T-helper 1 cell (primary cell): ENCODE measurements at places on chromosomes 3 and 15.

GRCh38 chr3:183122257-183122932 is 23.1 kb upstream of the MCCC1 start:
- no peak for DNase-seq

DNA sequence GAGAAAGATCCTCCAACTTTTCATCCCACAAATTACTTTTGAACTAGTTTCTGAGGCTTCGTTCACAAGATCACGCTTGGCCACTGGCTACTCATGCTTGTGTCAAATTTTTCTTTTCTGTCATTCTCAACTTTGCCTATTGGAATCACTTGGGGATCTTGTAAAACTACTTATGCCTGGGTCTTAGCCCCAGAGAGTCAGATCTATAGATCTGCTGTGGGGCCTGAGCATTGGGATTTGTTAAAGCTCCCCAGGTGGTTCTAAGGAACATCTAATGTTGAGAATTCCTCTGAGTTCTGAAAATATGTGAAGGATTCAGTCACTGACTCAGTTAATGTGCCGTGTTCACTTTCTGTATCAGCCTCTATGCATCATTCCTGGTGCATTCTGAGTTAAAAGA is 71.7 kb upstream of the VGLL3 start:
- no peak for DNase-seq

- no peak for DNase-seq
Observed at GRCh38 chr3:194936659-194937058, 251.0 kb downstream of the FAM43A start.

DNA sequence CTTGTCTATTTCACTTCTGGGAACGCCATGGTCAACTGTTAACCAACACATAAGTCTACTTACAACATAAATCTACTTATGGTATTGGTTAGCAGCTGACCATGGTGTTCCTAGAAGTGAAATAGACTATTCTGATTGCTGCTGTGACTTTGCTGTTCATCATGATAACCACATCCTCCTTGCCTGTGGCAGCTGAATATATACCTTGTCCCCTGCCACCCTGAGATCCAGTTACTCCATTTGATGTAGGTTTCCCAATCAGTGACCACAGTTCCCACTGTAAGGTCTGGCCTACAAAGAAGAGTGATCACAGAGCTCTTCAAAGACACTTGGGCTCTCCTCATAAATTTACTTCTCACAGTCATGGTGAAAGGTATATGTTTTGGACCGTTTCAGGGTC is 66.8 kb upstream of the ALDH1A3 start:
- DNase-seq = no peak

GRCh38 chr15:85598219-85598618 is 196.5 kb downstream of the KLHL25 start:
- no peak for DNase-seq

- DNase-seq = peak; percentile 4
Observed at GRCh38 chr3:111047812-111048435, 23.7 kb upstream of the NECTIN3 start.

DNA sequence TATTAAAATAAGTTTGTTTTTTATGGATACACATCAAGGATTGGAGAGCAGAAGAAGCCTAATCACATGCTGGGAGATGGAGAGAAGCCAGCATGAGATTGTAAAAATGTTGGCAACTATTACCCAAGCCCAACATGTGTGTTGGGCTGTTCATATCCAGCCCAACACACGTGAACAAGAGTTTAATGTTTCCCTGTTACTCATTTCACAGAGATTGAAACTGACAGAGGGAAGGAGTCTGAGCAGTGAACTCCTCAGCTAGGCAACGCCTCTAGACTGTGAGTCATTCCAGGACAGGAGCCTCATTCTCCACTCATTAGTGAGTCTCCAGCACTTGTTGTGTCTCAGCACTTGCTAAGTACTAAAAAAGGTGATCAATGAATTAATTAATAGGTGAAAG is 43.2 kb upstream of the CMSS1 start:
- DNase-seq = no peak

DNA sequence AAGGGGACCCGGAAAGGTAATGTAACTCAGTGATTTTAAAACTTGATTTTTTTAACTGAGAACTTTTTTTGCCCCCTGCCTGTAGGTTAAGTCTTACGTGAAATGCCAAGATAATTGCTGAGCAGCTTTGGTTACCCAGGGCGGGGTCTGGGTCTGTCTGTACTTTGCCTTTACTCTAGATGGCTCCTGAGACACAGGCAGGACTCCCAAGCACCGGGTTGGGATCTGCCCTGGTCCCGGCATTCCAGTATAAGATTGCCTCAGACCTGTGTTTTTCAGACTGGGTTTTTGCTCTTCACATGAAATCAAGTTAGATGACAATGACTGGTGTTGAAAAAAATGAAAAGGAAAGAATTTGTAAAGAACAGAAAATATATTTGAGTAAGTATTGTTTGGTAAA is 40.3 kb downstream of the WDR76 start:
- no peak for DNase-seq

- DNase-seq = no peak
Observed at GRCh38 chr3:115704661-115705338, 81.5 kb downstream of the GAP43 start.

GRCh38 chr15:70188286-70188685 is 90.6 kb upstream of the TLE3 start:
- no peak for DNase-seq

GRCh38 chr3:177441813-177442646 is 244.7 kb upstream of the TBL1XR1 start:
- DNase-seq = no peak

GRCh38 chr3:15496341-15496664 is 25.2 kb downstream of the COLQ start:
- DNase-seq = no peak

DNA sequence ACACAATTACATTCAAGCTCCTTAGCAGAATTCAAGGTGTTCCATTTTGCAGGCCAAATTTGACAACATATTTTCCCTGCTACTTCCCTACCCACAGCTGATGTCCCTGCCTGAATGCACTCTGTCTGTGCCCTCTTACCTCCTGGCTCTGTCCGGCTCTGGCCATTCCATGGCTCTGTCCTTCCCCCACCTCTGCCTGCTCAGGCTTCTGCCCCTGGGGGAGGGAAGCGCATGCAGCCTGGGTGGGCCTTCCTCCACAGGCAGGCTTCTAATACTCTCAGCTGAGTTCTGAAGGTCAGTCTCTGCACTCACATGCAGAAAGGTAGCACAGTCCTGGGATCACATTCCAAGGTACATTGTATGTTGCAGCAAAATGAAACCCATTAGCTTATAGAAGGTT is 113.6 kb upstream of the CACNA2D3 start:
- DNase-seq = no peak

DNA sequence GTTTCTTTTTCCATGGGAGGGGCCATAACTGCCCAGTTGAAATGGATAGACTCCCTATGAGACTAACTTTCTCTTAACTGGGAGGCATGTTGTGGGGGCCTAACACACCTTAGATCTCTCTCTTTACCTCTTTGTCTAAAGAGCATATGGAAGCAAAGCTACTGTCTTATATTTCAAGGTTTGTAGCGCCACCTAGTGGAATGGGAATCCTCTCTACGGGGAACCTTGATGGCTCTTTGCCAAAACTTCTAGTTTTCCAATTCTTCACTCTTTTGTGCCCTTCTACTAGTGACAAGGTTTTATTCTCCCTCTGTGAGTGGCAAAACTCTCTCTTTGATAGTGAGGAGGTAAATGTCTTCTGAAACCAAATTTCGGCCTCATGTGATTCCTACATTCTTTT is 1030.4 kb upstream of the CADM2 start:
- no peak for DNase-seq

GRCh38 chr3:152718810-152719209 is 116.1 kb upstream of the P2RY1 start:
- no peak for DNase-seq

GRCh38 chr15:100338971-100339444 is 2.8 kb downstream of the ADAMTS17 start:
- DNase-seq = peak; percentile 61

DNA sequence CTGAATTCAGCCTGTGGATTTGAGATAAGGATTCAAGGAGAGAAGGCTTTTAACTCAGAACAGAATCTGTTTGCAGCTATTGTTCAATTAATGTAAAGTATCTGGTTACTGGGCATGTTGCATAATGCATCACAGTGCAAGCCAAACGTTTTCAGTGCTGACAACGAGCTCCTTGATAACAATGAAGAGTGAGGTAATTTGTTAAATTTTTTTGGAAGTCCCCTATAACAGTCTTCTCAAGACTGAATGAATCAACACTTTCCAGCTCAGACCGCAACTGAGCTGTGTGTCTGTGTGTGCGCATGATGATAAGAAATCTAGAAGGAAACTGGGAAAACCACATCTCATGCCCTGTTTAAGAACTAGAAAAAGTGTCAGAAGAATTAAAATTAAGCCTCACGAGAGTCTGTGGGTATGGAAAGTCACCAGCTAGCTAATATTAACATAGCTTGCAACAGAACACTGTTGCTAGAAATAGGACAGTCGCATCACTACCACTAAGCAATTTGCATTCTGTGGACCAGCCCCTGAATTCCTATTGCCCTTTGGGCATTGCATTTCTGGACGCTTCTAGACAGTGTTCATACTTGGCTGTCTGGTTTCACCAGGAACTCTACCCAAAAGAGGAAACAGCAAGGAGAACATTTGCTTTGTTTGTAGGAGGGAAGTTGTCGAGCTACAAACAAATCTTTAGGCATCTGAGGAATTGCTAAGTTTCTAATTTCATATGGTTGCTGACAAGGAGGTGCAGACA is 43.7 kb upstream of the ATP2C1 start:
- DNase-seq = no peak

GRCh38 chr3:38805765-38806386 is 10.1 kb downstream of the SCN10A start:
- no peak for DNase-seq

- no peak for DNase-seq
Observed at GRCh38 chr3:52917044-52917443, 19.7 kb upstream of the STIMATE start.

DNA sequence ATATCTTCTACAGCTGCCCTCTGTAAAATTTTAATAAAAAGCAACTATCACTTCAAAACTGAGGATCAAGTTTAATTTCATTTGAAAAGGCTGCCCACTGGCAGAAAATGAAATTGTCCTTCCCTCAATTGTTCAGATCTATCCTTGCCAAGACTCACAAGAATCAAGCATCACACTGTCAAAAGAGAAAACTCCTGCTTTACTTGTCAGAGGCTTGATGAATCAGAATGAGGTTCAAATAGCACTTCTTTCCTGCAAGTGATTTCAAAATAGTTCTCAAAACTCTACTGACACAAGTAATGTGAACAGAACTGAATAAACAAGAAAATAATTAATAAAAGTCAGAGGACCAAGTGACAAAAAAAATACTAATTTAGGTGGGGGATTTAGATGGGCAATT is 70.6 kb downstream of the GOLIM4 start:
- DNase-seq = no peak

DNA sequence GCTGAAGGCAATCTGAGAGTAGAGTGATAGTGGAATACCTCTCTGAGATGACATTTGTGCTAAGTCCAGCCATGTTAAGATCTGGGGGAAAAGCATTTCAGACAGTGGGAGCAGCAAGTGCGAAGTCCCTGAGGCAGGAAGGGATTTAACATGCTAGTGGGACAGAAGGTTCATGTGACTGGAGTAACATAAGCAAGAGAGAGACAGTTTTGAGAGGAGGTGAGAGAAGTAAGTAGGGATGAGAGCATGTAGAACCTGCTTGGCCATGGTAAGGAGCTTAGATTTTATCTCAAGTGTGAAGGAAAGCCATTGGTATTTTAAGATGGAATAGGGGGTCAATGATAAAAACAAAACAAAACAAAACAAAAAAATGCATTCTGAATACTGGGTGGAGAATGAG is 358.6 kb upstream of the KCNH8 start:
- no peak for DNase-seq
